ENCODE measurements at places on chromosomes 12 and 14.

DNA sequence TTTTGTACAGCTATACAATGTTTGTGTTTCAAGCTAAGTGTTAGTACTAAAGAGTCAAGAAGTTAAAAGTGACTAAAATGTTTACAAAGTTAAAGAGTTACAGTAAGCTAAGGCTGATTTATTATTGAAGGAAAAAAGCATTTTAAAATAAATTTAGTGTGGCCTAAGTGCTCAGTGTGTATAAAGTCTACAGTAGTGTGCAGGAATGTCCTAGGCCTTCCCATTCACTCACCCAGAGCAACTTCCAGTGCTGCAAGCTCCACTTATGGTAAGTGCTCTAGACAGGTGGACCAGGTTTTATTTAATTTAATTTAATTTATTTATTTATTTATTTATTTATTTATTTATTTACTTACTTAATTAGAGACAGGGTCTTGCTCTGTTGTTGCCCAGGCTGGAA, 19.6 kb downstream of the DLK1 start:
- no peak for DNase-seq

- no peak for DNase-seq
These were observed 118.4 kb upstream of the ARID2 start for GRCh38 chr12:45611061-45611460.

GRCh38 chr12:119512772-119513497, 80.6 kb upstream of the TMEM233 start:
- DNase-seq, result no peak

DNA sequence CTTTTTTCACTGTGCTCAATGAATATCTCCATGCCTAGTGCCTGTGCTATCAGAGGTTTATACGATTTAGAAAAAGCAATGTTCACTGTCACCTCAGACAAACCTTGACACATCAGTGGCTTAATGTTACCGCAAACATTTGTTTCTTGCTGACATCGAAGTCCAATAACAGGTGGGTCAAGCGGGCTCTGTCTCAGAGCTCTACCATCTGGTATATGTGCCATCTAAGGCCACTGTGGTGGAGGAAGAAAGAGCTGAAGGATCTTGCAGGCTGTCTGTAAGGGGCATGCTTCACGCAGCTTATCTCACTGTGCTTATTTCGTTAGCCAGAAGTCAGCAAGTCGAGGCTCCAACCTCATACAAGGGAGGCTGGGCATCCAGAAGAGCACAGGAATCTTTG, 189.5 kb upstream of the NTF3 start:
- DNase-seq, result no peak

- DNase-seq, result no peak
These were observed 44.7 kb downstream of the FERMT2 start for GRCh38 chr14:52906141-52906601.

All from stimulated activated CD8-positive, alpha-beta memory T cell treated with anti-CD3 and anti-CD28 coated beads, Interleukin-4, amount 100 ng/mL, for 4 hours (primary cell).